ENCODE measurements at places on chromosomes 7 and 10. TPM values are rescaled to one million over a fixed set of nuclear protein-coding genes. Genes with fewer than 3 reads are reported as not detected.

- no peak for DNase-seq
- H3K4me1 ChIP-seq = no peaks in the 10 kb centered on the region
- no peaks in the 10 kb centered on the region for H3K36me3 ChIP-seq
- no peak overlapping the region for H3K27ac ChIP-seq
These were observed 346.4 kb upstream of the NPSR1 start for GRCh38 chr7:34311591-34311990.

DNA sequence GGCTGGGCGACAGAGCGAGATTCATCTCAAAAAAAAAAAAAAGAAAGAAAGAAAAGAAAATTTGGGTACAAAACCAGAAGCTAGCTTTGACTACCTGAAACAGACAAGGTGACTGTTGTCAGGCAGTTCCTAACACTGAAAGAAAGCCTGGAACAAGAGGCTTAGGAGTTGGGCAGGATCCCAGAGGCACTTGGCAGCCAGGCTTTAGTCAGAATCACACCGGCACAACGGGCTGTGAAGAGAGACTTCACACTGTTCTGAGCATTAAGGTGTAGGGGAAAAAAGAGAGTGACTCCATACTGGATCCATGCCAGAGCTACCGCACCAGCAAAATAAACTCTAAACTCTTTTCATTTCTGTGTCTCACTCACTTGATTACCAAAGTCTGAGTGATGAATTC is 130.8 kb downstream of the ZNF467 start:
- H3K27ac ChIP-seq = no peak overlapping the region
- DNase-seq = no peak

GRCh38 chr7:27277628-27278027 is 35.0 kb downstream of the EVX1 start:
- H3K36me3 ChIP-seq = no peaks in the 10 kb centered on the region
- H3K27me3 ChIP-seq = no peaks in the 10 kb centered on the region
- H3K4me3 ChIP-seq = no peak overlapping the region
- no peaks in the 10 kb centered on the region for H3K4me1 ChIP-seq

The CALY gene
- total RNA-seq = not detected

- no peak for DNase-seq
- H3K27me3 ChIP-seq = no peaks in the 10 kb centered on the region
- no peaks in the 10 kb centered on the region for H3K4me1 ChIP-seq
- H3K36me3 ChIP-seq = no peaks in the 10 kb centered on the region
These were observed 90.3 kb downstream of the MICALL2 start for GRCh38 chr7:1368682-1369571.

GRCh38 chr10:60406182-60406581 is 16.5 kb upstream of the ANK3 start:
- no peak overlapping the region for H3K4me3 ChIP-seq
- DNase-seq = no peak
- no peaks in the 10 kb centered on the region for H3K36me3 ChIP-seq
- H3K27ac ChIP-seq = no peak overlapping the region

The SORCS3 gene
- not detected for total RNA-seq

The PPP1R3C gene
- 158 TPM for total RNA-seq

- no peaks in the 10 kb centered on the region for H3K36me3 ChIP-seq
- H3K27ac ChIP-seq = no peak overlapping the region
- DNase-seq = no peak
- H3K4me1 ChIP-seq = no peaks in the 10 kb centered on the region
These were observed 37.4 kb upstream of the KDM7A start for GRCh38 chr7:140214075-140214684.

GRCh38 chr7:51123322-51124019 is 193.1 kb downstream of the COBL start:
- no peaks in the 10 kb centered on the region for H3K36me3 ChIP-seq
- H3K27ac ChIP-seq = no peak overlapping the region

DNA sequence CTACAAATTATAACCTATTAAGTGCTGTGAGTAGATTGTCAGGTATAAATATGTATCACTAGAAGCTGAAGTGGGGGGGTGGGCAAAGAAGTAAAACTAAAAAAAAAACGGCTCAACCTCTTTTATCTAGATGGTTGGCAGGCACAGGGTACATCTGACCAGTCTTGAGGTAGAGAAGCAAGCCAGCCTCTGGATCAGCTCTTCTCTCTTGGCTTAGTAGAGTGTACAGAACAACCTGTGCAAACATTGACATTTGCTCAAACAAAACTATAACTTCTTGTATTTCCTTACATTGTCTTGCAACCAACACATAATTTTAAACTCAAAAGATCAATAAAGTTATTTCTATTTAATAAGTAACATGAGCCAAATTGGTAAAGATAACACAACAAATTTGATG is 25.6 kb downstream of the DNA2 start:
- no peak overlapping the region for H3K27ac ChIP-seq
- no peaks in the 10 kb centered on the region for H3K27me3 ChIP-seq
- no peaks in the 10 kb centered on the region for H3K4me1 ChIP-seq
- DNase-seq = no peak
- H3K4me3 ChIP-seq = no peak overlapping the region
- H3K36me3 ChIP-seq = no peaks in the 10 kb centered on the region

- H3K27ac ChIP-seq = no peak overlapping the region
- no peaks in the 10 kb centered on the region for H3K36me3 ChIP-seq
- no peaks in the 10 kb centered on the region for H3K27me3 ChIP-seq
- H3K4me1 ChIP-seq = no peaks in the 10 kb centered on the region
- no peak for DNase-seq
These were observed 303.7 kb downstream of the INHBA start for GRCh38 chr7:41399171-41399570.

DNA sequence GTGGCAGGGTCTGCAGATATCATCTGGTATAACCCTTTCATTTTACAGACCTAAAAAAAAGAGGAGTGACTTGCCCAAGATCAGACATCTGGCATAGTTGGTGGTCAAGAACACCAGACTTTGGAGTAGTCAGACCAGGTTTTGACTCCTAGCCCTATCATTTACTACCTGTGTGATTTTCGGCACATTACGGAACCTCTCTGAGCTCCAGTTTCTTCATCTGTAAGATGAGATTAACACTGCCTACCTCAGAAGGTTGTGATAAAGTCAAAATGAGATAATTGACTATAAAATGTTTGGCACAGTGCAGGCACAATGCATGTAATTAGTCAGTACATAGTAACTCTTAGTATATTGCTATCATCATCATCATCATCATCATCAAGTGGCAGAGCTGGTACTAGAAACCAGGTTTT is 1.2 kb downstream of the STRIP2 start:
- H3K27ac ChIP-seq = no peak overlapping the region
- no peaks in the 10 kb centered on the region for H3K36me3 ChIP-seq
- H3K4me3 ChIP-seq = no peak overlapping the region
